CD4-positive, alpha-beta T cell treated with Interleukin-15 for 4 hours (primary cell): ENCODE measurements at places on chromosomes 7 and 10.

- peak; percentile 25 for DNase-seq
Measured at GRCh38 chr10:43284341-43284910, 17.6 kb upstream of the RASGEF1A start.

- DNase-seq, result no peak
Measured at GRCh38 chr7:74092321-74092963, 8.8 kb downstream of the LIMK1 start.

- DNase-seq, result no peak
Measured at GRCh38 chr10:98323221-98324164, 55.5 kb upstream of the LOXL4 start.

GRCh38 chr7:150465414-150465813 lies 15.0 kb downstream of the GIMAP8 start:
- no peak for DNase-seq

- no peak for DNase-seq
Measured at GRCh38 chr7:128948312-128948973, 10.7 kb downstream of the IRF5 start.
